ENCODE measurements at places on chromosomes 7 and 10.

- no peak for DNase-seq
These were observed 33.0 kb upstream of the GALNTL5 start for GRCh38 chr7:151923097-151923876.

- DNase-seq = no peak
These were observed 923.0 kb upstream of the CELF2 start for GRCh38 chr10:10094691-10095090.

DNA sequence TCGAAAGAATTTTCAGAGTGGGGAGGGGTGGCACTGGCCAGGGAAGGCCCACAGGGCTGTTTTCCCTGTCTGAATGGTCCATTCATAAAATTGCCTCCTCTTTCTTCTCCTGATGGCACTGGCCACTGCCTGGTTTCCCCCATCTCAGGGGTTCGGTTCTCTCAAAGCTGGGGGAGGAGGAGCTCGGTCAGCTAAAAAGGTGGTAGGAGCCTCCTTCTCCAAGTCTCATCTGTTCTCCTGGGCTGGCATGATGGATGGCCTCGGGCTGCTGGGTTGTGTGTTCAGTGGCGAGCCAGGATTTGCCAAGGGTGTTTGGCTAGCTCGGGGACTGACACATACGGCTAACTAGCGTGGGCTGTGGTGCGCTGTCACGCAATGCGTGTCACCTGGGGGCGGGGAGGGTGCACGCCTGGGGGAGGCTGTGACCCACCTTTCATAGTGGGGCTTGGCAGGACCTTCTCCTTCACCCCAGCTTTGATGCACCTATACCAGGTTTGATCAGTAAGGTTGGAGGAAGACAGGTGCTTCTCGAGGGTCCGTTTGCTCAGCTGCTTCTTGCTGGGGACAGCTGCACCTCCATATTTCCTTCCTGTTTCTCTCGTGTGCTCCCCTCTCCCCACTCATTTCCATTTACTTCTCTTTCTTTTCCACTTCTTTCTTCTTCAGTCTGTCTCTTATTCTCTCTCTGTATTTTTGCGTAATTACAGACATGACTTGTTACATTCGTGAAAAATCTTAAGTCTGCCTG is 36.3 kb downstream of the RBM20 start:
- DNase-seq = no peak

GRCh38 chr10:103476046-103476768 is 2.8 kb downstream of the CALHM3 start:
- DNase-seq = no peak

DNA sequence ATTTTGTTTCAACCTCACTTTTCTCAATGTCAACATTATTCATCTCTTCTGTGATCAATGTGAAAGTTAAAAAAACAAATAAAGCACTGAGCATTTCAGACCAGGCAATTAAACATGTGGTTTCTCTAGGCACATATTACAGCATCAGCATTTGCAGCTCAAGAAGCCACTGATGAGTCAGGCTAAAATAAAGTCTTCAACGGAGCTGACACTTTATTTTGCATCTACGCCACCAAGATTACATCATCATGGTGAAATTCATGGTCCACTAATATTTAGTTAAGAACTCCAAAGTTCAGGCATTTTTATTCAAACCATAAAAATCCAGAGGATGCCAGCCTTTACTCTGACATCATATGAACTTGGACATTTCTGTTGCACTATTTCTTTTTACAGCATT is 33.0 kb downstream of the MAGI2 start:
- DNase-seq = no peak

DNA sequence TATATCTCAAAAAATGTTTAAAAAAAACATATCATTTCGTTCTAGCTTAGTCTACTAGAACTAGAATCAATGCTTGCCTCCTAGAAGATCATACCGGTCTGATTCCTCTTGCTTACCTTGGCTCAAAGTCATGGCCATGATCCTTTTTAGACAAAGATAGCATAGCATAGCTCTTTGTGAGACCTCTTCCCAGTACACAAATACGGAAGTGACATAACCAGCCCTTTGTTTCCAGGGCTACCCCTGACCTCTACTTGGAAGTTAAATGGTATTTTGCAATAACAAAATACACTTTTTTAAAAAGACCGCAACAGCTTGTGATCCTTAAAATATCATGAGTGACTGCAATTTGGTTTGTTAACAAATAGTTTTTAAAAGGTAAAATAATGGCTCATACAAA is 130.7 kb upstream of the NOBOX start:
- DNase-seq = no peak

- DNase-seq = no peak
These were observed 77.2 kb upstream of the PLXNA4 start for GRCh38 chr7:132653366-132653930.

DNA sequence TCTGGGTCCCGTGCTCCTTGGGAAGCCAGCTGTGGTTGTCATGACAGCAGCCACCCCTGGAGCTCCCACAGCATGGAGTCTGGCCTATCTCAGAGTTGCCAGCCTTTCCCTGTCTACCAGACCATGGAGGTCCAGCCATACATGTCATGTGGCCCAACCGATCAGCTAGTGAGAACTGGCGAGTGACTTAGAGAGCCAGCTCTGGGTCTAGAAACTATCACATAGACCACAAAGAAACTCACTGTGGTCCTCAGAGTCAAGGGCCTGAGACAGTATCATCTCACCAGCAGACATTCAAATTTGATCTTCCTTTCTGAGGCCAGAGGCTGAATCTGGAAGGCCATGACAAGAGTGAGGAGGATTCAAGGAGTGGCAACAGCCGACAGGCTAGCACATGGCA is 223.3 kb upstream of the GPR26 start:
- no peak for DNase-seq

DNA sequence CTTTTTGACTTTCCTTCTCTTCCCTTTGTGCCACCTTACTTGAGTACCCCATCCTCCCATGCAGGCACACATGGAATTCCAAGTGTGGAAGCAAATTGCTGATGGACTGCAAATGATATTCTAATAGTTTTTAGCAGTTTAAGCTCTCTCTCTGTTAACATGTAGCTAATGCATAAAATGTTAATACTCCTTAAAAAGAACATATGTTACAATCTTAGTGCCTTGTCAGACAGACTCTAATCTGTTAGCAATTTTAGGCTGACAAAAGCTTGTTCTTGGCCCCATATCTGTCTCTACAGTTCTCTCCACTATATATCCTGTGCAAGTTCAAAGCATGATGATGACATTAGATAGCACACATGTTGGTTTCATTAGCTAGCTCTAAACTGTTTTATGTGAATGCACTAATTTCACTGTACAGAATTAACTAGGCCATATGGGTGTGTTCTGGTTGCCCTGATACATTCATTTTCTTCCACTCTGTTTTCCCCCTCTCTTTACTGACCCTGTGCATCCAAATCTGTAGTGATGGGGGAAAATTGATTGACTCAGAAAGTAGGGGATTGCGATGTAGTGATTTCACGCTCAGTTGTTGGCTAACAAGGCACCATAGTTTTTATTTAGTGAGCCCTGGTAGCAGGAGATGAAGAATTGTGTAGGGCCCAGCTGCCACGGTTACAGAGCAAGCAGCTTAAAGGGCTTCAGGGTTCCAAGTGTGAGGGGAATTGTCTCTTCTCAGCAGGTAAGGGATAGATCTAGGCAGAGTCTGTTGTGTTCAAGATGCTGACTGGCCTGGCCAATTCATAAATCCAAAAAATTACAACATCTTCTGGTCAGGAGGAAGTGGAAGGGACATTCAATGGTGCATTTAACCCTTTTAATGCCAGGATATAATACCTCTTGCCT is 114.6 kb upstream of the FZD1 start:
- no peak for DNase-seq

- peak; percentile 58 for DNase-seq
These were observed 905 bp downstream of the C1GALT1 start for GRCh38 chr7:7183061-7183837.

DNA sequence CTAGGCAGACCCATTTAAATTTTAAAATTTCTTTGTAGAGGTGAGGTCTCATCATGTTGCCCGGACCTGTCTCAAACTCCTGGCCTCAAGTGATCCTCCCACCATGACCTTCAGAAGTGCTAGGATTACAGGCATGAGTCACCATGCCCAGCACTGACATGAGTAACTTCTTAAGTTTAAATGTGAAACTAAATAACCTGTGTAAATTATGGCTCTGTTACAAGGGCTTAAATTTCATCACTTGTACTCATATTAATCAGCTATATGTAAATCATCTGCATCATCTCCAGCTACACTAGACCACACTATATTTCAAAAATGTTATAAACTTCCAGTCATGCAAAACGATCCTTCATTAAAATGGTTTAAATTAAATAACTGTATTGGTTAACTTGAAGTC is 56.1 kb downstream of the ATAD1 start:
- no peak for DNase-seq

GRCh38 chr7:13792208-13792607 is 197.3 kb downstream of the ETV1 start:
- DNase-seq = no peak

DNA sequence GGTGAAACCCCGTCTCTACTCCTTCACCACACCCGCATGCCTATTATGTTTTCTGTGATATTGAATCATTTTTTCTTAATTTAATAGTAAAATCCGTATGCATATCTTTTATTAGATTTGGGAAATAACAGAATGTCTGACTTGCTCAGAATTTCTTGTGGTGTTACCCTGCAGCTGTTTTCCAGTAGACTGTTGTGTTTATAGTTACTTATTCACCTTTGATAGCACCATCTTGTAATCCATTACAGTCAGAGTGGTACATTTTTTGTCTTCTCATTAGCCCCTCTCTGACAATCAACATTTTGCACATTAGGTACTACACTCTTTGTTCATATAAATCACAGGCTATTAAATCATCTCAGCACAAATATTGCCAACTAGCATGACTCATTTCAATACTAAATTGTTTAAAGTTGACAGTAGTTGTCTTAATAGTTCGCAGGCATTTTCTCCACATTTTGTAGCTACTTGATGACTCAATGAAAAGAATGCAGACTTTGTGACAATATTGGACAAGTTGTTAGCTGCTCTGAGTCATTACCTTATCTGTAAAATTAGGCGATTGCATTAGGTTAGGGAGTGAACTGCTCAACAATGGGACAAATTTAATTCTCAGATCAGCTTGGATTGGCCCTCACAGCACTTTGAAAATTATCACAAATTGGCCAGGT is 17.8 kb upstream of the SLC16A12 start:
- DNase-seq = no peak

GRCh38 chr10:100811752-100812750 is 66.7 kb downstream of the PAX2 start:
- DNase-seq = no peak

GRCh38 chr7:77288676-77289320 is 89.2 kb upstream of the FGL2 start:
- DNase-seq = no peak

DNA sequence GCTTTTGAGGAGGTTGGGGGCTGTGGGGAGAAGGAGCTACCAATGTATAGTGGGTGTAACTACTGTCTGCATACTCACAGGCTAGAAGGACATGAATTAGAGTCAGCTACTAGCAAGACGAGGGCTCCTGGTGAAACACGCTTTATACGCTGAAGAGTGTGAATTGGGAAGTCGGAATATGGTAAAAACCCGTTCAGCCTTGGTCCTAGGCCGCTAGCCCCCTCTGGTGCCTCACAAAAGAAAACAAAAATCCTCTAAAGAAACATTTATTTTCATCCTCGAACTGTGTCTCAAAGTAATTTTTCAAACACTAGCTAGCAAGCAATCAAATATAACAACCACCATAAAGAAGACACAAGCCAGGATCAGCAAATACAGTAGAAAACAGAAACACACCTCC is 338.1 kb upstream of the SEMA3C start:
- no peak for DNase-seq

- no peak for DNase-seq
These were observed 1019.4 kb downstream of the KCNMA1 start for GRCh38 chr10:76618171-76618570.

DNA sequence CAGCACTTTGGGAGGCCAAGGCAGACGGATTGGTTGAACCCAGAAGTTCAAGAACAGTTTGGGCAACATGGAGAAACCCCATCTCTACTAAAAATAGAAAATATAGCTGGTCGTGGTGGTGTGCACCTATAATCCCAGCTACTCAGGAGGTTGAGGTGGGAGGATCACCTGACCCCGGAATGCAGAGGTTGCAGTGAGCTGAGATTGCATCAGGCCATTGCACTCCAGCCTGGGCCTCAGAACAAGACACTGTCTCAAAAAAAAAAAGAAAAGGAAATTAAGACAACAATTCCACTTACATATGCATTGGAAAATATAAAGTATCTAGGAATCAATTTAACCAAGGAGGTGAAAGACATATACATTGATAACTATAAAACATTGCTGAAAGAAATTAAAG is 7.2 kb upstream of the OGDH start:
- no peak for DNase-seq

DNA sequence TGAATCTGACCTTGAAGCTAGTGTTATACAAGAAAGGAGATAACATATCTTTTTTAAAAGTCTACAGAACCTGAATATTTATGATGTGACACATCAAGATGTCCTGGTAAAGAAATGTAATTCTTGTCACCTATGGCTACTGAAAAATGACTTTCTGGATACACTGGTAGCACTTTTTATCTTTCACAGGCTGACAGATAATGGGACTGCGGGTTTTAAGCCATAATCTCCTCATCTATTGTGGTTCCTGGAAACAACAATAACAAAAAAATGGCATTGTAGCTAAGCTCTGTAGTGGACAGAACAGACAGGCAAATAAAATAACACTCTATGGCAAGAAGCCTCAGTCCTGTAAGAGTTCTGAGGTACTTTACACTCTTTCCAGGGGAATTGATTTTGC is 31.6 kb upstream of the YAE1 start:
- DNase-seq = no peak

- no peak for DNase-seq
These were observed 174.4 kb downstream of the MDFIC start for GRCh38 chr7:115096262-115096661.

DNA sequence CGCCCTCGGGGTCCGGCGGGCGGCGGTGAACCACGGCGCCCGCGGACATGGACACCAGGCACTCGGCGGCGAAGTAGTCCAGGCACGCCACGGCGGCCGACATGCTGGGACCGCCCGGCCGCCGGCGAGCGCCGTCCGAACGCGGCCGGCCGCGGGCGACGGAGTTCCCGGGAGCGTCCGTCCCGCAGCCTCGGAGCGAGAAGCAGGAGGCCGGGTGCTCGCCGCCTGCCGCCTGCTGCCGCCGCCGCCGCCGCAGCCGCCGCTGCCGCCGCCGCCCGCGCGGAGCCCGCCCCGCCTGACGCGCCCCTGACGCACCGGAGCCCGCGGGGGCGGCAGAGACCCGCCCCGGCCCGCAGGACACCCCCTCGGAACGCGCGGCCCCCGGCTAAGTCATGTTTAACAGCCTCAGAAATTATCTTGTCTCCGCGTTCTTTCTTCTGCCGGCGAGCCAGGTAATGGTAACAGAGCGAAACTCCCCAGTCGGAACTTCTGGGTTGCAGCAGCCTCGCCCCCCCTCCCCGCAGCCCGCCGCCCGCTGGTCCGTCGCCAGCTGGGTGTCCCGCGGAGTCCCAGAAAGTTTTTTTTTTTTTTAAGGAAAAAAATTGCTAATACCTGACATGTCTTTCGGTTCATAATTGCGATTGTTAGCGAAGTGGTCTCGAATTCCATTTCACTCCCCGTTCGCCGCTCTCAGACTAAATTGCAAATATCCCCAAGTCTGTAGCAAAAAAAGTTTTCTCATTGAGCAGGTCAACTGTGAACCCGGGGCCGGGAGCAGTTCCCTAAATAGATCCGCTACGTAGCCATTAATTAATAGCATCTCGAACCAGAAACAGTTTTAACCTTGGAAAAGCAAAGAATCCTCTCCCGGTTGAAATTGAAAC is at the start of gene KLF14:
Gene KLF14, minus strand, starts transcription at position 277 of the 884 bp plus-strand sequence. Its CDS starts 174 bp downstream, at position 103.
- DNase-seq = peak; percentile 37

- no peak for DNase-seq
These were observed 20.3 kb downstream of the H2AZ2 start for GRCh38 chr7:44827567-44827966.

- DNase-seq = no peak
These were observed 89.7 kb upstream of the STEAP1B start for GRCh38 chr7:22589641-22590201.

GRCh38 chr10:104045151-104046089 is 40.3 kb downstream of the COL17A1 start:
- no peak for DNase-seq

Measured in mesothelial cell of epicardium (in vitro differentiated cells).